ENCODE measurements at places on chromosomes 16 and 17.
A peak's percentile ranks its signal among the peaks of the same experiment; 100 is the strongest.

DNA sequence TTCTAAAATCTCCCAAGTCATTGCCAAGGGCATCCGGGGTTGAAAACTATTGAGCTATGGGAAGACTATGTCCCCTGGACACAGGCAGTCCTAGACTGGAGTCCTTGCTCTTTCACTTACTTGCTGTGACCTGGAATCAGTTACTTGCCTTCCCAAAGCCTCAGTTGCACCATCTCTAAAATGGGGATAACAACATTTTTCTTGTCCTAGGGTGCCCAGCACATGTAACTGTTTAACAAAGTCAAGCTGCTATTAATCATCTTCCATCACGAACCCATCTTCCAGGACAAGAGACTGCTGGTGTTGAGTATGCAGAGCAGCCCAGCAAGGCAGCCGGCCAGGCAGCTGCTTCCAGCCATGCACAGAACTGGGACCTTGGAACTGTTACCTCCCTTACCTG, 9.9 kb upstream of the CACNG4 start:
- no peak for DNase-seq

- no peak for DNase-seq
These were observed 39.3 kb downstream of the MYO18A start for GRCh38 chr17:29140631-29141513.

DNA sequence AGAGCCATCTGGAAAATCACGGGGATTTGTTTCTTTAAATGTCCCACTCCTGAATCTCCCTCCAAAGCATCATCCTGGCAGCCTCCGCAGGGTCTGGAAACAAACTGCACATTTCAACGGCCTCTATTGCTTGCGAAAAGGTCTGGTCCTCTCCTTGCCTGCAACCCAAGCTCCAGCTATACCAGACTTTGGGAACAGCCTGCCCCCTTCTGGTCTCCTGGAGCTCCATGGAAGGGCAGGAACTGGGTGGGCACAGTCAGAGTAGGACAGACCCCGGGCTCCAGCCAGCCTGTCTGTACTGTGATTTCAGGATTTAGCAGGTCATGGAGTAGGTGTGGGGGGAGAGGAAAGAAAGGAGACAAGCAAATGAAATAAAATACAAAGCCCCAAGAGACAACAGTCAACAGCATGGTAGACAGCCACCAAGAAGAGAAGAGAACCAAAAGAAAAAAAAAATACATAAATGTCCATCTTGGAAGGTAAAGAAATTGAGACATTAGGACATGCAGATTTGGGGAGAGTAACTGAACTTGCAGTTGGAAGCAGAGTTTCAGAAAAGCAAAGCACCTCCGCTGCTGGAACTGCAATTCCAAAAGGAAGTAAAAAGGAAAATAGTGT, 2.7 kb downstream of the XYLT1 start:
- DNase-seq, result no peak

DNA sequence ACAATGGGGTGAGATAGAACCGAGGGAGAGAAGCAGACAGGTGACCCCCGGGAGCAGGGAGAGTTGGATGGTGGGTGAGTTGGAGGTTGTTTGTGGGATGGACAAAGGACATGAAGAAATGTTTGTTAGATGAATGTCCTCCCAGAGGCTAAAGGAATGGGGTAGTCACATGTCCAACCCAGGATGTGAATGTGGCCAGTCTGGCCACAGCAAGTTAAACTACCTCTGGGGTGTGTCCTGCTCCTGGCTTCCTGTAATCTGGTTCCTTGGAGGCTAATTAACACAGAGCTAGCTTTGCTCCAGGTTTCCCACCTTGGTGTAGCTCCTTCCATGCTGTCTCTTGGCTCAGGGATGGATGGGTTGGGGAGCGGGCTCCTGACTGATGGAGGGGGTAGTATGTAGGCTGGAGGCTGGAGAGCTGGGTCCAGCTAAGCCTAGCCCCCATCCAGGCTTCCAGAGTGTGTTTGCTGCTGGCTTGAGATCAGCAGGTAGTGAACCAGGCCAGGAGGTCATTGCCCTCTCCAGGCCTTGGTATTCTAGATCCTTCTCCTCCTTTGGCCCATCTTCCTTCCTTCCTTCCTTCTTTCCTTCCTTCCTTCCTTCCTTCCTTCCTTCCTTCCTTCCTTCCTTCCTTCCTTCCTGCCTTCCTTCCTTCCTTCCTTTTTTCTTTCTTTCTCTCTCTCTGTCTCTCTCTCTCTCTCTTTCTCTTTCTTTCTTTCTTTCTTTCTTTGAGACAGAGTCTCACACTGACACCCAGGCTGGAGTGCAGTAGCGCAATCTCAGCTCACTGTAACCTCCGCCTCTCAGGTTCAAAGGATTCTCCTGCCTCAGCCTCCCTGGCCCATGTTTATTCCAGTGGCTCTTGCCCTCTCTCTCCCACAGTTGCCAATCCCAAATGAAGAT, 28.0 kb upstream of the UBE2G1 start:
- no peak for DNase-seq

GRCh38 chr17:48311324-48311723, 118.7 kb downstream of the SKAP1 start:
- DNase-seq, result no peak

GRCh38 chr17:73262676-73263642, 1.3 kb upstream of the CPSF4L start:
- DNase-seq, result no peak

DNA sequence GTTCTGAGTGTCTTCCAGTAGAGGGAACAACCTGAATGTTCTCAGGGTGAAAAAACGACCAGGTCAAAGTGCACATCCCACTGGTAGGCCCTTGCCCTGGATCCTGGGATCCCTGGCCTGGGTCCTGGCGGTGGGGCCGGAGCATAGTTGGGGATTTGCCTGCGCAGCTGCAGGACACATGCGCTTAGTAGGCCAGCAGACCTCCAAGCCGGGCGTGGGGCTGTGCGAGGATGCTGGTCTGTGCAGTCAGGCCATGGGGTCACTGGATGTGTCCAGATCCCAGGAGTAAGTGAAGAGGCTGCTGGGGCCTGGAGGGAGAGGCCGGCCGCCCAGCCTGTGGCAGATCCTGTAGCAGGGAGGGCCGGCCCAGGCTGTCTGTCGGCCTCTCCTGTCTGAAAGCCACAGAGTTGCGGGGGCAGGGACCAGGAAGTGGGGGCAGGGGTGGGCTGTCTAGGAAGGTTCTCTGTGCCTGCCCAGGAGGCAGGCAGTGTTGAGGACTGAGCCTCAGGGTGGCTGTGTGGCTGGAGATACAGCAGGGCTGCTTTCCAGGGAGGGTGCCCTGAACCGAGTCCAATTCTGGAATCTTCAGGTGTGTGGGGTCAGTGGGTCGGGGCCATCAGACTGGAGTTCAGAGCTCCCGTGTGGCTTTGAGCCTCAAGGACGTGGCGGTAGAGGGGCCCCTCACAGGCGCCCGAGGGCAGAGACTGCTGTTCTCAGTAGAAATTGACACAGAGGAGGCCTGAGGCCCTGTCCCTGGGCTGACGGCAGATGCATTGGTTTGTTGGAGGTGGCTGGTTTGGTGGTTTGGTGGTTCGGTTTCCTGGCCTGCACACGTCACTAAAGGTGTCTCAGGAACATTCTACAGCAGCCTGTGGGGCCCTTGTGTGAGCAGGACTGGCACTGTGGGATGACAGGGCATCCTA, 17.2 kb upstream of the NUDT16L1 start:
- peak; percentile 41 for DNase-seq

DNA sequence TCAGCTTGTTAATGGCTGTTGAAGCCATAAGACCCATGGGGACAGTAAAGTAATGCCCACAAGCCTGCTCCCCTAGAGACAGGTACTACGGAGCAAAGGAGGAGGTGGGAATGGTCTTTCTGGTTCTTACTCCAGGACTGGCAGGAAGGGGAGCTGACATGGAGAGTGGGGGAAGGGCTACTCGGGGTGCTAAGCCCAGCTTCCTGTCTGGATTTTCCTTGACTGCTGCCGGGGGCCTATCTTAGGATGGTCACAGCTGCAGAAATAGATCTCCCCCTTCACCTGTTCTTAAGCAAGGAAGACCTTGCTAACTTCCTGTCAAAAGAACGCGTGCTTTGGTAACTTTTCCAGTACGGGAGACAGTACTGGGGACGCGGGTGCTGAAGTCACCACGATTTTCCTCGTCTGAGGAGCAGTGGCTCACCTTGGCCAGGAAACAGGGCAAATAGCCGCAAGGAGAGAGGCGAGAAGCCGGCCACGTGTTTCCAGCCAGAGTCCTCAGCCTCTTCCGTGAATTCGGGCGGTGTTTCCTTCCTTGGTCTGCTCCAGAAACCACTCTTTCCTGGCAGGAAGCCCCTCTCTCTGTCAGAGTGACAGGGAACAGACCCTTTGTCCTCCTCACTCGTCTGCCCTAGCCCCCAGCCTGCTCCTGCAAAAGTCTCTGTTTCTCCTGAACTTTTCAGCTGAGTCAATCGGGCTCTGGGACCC, 656 bp upstream of the PRR29 start:
- no peak for DNase-seq

DNA sequence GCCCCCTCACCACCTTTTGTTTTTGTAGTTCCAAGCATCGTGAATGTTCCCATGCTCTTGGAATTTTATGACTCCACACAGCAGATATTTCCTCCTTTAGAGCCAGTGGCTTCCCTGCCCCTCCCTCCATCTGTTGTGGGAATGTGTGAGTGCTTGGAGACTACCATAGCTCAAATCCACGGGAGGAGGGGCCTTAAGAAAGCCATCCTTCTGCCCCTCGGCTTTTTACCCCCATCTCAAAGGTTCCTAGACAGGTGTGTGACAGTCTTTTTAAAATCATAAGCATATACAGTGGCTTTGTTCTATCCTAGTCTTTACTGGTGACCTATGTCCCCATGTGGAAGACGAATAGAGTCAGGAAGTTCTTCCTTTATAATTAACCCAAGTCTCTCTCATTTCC, 47.2 kb downstream of the YPEL2 start:
- DNase-seq, result no peak

- DNase-seq, result no peak
These were observed 44.3 kb downstream of the SOCS3 start for GRCh38 chr17:78315355-78316114.

DNA sequence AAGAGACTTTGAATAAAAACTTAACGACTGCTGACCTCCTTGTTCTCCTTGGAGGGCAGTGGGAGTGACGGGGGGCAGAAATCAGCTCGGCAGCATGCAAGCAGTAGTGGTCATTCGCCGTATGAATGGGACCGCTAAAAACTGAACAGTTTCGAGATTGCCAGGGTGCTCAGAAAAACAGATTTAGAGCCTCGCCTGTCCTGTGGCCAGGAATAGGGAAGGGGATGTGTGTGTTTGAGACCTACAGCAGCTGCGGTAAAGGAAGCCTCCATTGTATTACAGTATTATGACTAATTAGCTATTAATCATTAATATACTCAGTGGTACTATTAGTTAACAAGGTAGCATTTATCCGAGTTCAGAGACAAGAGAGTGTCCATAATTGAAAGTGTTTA, 670 bp upstream of the ZNF652 start:
- DNase-seq, result no peak

DNA sequence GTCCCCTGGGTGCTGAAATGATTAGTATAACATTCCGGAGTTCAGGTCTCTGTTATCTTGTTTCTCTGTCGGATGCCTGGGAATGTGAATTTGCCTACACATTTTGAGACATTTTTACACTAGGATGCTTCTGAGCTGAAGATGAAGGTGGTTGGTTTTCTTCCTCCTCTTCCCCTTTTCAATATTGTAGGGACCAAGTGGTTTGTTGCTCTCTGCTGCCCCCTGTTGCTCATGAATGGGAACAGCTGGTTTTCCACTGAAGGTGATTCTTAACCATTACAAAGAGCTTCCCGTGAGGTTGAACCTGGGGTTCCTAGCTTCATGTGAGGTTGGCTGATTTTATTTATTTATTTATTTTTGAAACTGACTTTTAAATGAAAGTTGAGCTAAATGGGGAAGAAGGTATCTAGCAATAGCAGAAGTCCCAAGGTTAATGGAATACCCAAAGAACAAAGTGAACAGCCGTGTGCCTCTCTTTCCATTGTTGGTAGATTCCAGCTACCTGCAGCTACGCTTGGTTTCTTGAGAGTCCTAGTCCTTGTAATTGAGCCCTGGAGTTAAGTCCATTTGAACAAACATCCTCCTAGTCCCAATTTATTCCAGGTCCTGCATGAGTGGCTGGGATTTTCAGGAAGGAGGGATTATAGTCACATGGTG, 983.9 kb upstream of the EEF2KMT start:
- no peak for DNase-seq

- DNase-seq, result no peak
These were observed 31.0 kb downstream of the HEATR3 start for GRCh38 chr16:50096791-50097190.

GRCh38 chr16:2372684-2373083, 32.2 kb upstream of the ABCA3 start:
- no peak for DNase-seq

DNA sequence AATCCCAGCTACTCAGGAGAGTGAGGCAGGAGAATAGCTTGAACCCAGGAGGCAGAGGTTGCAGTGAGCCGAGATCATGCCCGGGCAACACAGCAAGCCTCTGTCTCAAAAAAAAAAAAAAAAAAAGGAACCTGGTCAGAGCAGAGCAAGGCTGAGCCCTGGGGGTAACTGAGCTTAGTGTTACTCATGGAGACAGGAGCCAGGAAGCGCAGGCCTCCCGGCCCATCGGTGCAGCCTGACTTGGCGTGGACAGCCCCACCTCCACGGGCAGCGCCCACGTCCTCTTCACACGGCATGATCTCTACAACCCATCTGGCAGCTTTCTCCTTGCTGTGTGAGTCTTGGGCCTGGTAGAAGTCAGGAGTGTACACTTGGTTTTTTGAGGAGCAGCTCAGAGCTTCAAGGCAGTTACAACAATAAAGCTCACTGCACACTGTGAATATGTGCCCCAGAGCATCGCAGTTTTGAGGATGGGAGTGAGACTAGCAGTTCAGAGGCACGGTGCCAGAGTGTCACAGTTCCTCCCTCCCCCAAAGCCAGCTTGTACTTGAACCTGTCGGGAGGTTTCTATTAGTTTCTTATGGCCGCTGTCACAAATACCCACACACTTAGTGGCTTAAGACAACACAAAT, 129.9 kb downstream of the RAP1GAP2 start:
- no peak for DNase-seq

- DNase-seq, result no peak
These were observed 62.4 kb upstream of the MARCHF10 start for GRCh38 chr17:62870552-62870971.

DNA sequence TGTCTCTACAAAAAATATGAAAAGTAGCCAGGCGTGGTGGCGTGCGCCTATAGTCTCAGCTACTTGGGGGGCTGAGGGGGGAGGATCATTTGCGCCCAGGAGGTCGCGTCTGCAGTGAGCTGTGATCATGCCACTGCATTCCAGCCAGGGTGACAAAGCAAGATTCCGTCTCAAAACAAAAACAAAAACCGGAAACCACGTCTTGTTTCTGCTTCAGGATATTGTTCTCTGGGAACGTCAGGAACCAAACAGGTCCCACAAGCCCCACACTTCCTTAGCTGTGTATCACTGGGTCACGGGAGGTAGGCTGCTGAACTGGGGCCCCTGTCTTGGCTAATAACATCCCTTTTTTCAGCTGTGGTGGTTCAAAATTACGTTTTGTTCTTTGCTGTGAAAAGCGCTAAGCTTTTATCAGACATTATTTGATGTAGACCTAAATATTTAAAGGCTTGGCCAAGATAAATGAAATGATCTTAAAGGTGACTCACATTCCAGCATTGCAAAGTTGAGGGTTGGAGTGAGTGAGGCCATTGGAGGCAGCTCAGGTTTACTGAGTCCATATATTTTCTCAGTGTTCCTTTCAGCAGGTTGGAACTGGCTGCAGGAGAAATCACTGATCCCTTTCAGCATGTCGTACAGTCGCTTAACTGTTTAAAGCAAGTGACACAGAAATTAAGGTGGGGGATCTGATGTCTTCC, 16.4 kb upstream of the SEC14L1 start:
- DNase-seq, result no peak

Data from activated gamma-delta T cell treated with anti-CD3 and anti-CD28 coated beads, Interleukin-2, amount 50 U/mL, for 16 hours (primary cell).